ENCODE measurements at places on chromosomes 3 and 15. TPM values are rescaled to one million over a fixed set of nuclear protein-coding genes. Genes with fewer than 3 reads are reported as not detected.

DNA sequence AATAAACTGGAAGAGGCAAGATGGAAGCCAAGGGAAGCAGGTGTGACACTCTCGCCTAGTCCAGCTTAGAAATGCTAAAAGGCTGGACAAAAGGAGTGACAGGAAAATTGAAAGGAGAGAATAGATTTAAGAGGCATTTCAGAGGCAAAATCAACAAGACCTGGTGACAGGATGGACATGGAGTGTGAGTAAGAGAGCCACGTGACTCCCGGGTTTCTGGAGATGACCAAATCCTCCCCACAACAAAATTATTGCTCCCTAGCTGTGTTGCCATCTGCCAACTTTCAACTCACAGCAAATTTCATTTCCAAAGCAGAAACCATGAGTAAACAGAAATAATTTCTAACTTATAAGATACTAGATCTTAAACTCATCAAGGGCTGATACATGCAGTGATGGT, 52.6 kb downstream of the MTHFS start:
- peaks cover 17% of the 10 kb centered on the region for H3K36me3 ChIP-seq
- H3K27ac ChIP-seq, result no peak overlapping the region
- DNase-seq, result no peak
- H3K4me1 ChIP-seq, result peaks cover 8% of the 10 kb centered on the region

DNA sequence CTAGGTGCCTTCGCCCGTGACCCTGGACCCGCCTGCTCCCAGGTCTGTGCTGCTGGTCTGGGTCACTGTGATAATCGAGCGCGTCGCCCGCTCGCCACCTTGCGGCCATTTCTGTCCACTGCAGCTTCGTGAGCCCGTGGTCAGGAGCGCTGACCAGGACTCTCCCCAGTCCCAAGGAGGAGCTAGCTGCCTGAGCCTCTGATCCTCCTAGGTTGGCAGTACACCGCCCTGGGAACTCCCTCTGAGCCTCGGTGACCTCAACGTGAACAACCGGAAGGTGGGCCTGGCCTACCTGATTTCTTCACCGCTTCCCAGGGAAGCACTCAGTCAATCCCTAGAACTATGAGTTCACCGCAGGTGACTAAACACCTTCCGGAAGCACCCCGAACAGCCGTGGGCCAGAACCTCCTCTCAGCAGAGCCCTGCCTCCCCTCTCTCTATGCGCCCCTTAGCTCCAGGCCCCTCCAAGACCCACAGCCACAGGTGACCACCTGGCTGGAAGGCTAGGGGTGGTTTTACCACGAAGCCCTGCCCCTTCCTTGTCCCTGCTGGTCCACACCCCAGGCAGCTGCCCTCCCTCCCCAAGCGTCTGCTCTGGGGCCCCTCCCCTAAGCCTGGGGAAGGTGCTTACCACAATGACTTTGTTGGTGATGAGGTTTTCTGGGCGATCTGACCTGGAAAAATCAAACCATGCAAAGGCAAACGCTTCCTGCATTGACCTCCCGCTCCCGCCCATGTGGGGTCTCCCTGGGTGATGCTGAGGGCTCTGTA, 9.7 kb downstream of the PLA2G4D start:
- H3K36me3 ChIP-seq, result no peaks in the 10 kb centered on the region
- no peak overlapping the region for H3K4me3 ChIP-seq
- H3K27me3 ChIP-seq, result peaks cover 5% of the 10 kb centered on the region
- no peak for DNase-seq
- no peaks in the 10 kb centered on the region for H3K4me1 ChIP-seq

GRCh38 chr3:167876620-167877281, 141.2 kb downstream of the SERPINI1 start:
- no peak overlapping the region for H3K27ac ChIP-seq
- no peaks in the 10 kb centered on the region for H3K36me3 ChIP-seq
- no peak for DNase-seq
- no peaks in the 10 kb centered on the region for H3K4me1 ChIP-seq

The SLC51A gene
- not detected for total RNA-seq

DNA sequence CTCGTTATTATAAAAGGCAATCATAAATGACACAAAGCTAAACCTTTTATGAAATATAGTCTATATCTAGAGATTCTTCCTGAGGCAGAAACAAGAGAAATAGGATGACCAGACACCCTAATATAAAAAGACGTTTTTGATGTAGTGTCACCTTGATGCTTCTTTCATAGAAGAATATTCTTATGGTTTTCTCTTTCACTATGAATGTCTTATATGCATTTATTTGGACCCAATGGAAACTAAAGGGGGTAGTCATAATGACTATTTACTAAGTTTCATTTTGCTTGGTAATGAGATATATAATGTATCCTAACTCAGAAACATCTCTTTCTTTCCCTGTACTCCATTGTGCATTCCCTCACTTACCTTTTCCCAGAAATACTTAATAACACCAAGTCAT, 393.9 kb downstream of the RAP2B start:
- no peak overlapping the region for H3K27ac ChIP-seq
- DNase-seq, result no peak
- H3K4me3 ChIP-seq, result no peak overlapping the region
- peaks cover 21% of the 10 kb centered on the region for H3K36me3 ChIP-seq
- H3K27me3 ChIP-seq, result no peaks in the 10 kb centered on the region
- peaks cover 2% of the 10 kb centered on the region for H3K4me1 ChIP-seq

GRCh38 chr15:81660976-81661375, 287.0 kb upstream of the TMC3 start:
- no peaks in the 10 kb centered on the region for H3K27me3 ChIP-seq
- no peak overlapping the region for H3K27ac ChIP-seq
- H3K4me1 ChIP-seq, result no peaks in the 10 kb centered on the region
- H3K4me3 ChIP-seq, result no peak overlapping the region
- H3K36me3 ChIP-seq, result no peaks in the 10 kb centered on the region

GRCh38 chr3:66304293-66304692, 83.5 kb downstream of the SLC25A26 start:
- peaks cover 12% of the 10 kb centered on the region for H3K36me3 ChIP-seq
- H3K4me3 ChIP-seq, result peak overlapping the region; percentile 81
- H3K27me3 ChIP-seq, result no peaks in the 10 kb centered on the region
- peak overlapping the region; percentile 89 for H3K27ac ChIP-seq
